Foreskin keratinocyte (primary cell): ENCODE measurements at places on chromosomes 5 and 9. TPM values are rescaled to one million over a fixed set of nuclear protein-coding genes. Genes with fewer than 3 reads are reported as not detected.

- DNase-seq: no peak
Observed at GRCh38 chr9:14207352-14207995, 106.5 kb downstream of the NFIB start.

The PKD2L2 gene
- polyA plus RNA-seq: 0.04 TPM in 1 of 2 replicates, not detected in the other

DNA sequence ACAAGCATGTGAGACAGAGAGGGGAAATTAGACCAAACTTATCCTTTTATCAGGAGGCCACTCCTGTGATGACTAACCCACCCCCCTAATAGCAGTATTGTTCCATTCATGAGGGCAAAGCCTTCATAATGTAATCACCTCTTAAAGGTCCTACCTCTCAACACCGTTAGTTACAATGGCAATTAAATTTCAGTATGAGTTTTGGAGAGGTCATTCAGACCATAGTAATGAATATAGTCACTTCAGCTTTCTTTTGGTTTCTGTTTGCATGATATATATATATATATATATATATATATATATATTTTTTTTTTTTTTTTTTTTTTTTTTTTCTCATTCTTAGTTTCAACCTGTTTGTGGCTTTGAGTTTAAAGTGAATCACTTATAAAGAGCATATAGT lies 10.5 kb downstream of the ADGRV1 start:
- no peak for DNase-seq

The C5orf52 gene
- not detected in 2 replicates for polyA plus RNA-seq

DNA sequence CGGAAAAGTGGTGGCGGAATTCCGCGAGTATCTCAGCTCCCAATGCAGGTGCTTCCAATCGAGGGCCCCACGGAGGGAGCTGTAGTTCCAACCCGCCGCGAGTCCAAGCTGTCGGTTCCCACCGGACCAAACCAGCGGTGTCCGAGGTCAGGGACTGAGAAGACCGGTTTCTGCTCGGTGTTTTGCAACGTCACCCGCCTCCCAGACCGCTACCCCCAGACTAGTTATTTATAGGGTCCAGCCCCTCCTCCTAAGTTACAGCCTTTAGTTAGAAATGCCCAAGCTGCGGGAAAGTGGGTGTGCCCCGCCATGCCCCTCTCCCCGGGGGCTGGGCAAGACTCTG lies 677 bp upstream of the MYORG start:
- no peak for DNase-seq

The NRG2 gene
- polyA plus RNA-seq: 0.20 and 0.29 TPM in 2 replicates

The SLC6A18 gene
- polyA plus RNA-seq: not detected in 2 replicates

The TTC23L gene
- polyA plus RNA-seq: not detected in 2 replicates

- peak; percentile 97 for DNase-seq
Observed at GRCh38 chr5:142215915-142216681, 107.5 kb downstream of the NDFIP1 start.

- DNase-seq: peak; percentile 25
Observed at GRCh38 chr5:41843456-41844370, 26.5 kb downstream of the OXCT1 start.

- DNase-seq: no peak
Observed at GRCh38 chr9:130327781-130328348, 62.3 kb downstream of the HMCN2 start.

The IRX4 gene
- 22.0 and 32.8 TPM in 2 replicates for polyA plus RNA-seq

- DNase-seq: no peak
Observed at GRCh38 chr9:93582115-93582514, 5.7 kb downstream of the PHF2 start.

The SIGMAR1 gene
- polyA plus RNA-seq: 175 and 195 TPM in 2 replicates

GRCh38 chr9:89395931-89396710 lies 77.8 kb downstream of the SECISBP2 start:
- no peak for DNase-seq

- no peak for DNase-seq
Observed at GRCh38 chr5:172150514-172151425, 37.3 kb downstream of the STK10 start.

- DNase-seq: peak; percentile 40
Observed at GRCh38 chr9:602716-603115, 238.8 kb upstream of the DMRT1 start.

The DDX4 gene
- polyA plus RNA-seq: not detected in 2 replicates

The ENTPD2 gene
- polyA plus RNA-seq: 1.4 and 1.6 TPM in 2 replicates

DNA sequence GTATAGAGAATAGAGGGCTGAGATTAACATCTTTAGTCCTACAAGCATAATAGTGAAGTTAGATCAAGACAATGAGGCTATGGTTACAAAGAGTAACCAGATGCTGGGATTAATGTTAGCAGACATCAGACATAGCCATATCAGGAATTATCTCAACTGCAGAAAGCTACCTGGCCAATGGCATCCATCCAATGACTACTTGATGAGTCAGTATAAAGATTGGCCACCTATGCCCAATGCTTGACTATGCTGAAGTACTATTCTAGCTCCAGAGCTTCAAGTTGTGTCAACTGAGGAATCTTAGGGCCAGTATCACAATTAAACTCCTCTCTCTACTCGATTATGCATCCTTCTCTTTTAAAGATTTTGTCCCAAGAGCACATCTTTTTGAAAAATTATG lies 541.4 kb downstream of the PRELID2 start:
- DNase-seq: peak; percentile 56

The TMEM171 gene
- 8.7 and 9.6 TPM in 2 replicates for polyA plus RNA-seq

DNA sequence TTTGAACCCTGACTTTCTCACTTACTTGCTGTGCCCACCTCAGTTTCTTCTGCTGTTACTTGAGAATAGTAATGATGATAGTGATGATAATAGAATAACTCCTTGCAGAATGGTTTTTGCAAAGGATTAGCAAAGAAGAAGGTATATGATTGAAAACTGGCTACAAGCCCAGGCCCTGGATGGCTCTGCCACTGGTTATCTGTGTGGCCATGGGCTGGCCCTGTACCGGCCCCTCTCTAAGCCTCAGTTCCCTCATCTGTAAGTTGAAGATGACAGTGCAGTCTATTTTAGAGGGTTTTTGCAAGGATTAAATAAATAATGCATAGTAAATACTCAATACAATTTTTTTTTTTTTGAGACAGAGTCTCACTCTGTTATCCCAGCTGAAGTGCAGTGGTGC lies 6.2 kb downstream of the TTLL11 start:
- no peak for DNase-seq

DNA sequence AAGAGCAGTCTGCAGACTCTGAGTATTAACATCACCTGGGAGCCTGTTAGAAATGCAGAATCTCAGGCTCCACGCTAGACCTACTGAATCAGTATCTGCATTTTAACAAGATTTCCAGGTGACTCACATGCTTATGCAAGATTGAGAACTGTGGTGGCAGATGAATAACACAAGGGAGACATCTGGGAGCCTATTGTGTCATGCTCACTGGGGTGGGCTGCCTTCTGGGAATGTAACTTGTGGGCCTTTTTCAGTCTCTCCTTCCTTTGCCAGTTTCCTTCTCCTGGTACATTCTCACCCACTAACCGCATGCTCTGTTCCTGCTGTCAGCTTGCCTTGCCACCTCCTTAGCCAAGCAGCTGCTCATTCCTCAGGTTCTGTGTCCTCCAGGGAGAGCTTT lies 176.6 kb upstream of the C9orf72 start:
- DNase-seq: no peak

DNA sequence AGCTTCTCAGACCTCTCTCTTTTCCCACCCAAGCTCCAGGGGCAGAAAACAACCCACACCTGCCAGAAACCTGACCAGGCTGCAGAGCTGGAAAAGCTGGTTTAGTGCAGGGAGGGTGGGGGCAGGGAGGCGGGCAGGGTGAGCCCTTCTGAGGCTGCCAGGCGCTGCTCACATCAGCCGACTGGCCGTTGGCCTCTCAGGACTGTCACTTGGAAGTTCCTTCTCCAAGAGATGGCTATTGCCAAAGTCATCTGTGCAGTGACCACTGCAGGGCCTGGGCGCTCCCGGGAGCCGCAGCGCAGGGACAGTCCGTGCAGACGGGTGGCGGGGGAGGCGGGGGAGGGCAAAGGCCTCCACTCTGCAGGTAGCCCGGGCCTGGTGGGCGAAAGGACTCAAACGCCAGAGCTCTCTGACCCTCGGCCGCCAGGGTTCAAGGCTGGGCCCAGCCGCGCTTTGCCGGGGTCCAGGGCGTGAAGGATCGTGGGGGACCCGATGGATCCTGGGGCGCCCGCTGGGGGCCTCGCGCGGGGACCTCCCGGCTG lies 205.0 kb upstream of the IER5L start:
- peak; percentile 60 for DNase-seq

GRCh38 chr5:1040571-1040970 lies 32.0 kb downstream of the NKD2 start:
- DNase-seq: no peak

- DNase-seq: no peak
Observed at GRCh38 chr5:173001229-173001841, 17.8 kb downstream of the ATP6V0E1 start.

The ARSK gene
- 3.9 TPM in 2 replicates for polyA plus RNA-seq

GRCh38 chr5:180837478-180837877 lies 23.6 kb downstream of the ZFP62 start:
- no peak for DNase-seq

DNA sequence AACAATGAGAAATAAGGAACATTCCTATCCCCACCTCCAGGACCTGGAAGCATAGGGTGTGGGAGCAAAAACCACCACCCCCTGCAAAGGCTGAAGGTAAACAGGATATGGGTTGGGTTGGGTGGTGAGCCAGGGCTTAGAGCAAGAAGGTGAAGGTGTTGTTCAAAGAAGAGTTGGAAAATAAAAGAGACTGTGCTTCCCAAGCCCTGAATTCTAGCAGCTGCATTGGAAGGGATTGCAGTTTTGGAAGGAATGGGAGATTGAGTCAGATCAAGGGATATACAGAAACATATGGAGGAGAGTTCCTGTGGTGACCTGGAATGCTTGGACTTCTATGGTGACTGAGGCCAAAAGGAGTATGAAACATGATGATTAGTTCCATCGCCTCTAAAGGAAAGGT lies 24.7 kb upstream of the MTAP start:
- no peak for DNase-seq

- DNase-seq: no peak
Observed at GRCh38 chr5:95988094-95988493, 26.4 kb upstream of the ELL2 start.

DNA sequence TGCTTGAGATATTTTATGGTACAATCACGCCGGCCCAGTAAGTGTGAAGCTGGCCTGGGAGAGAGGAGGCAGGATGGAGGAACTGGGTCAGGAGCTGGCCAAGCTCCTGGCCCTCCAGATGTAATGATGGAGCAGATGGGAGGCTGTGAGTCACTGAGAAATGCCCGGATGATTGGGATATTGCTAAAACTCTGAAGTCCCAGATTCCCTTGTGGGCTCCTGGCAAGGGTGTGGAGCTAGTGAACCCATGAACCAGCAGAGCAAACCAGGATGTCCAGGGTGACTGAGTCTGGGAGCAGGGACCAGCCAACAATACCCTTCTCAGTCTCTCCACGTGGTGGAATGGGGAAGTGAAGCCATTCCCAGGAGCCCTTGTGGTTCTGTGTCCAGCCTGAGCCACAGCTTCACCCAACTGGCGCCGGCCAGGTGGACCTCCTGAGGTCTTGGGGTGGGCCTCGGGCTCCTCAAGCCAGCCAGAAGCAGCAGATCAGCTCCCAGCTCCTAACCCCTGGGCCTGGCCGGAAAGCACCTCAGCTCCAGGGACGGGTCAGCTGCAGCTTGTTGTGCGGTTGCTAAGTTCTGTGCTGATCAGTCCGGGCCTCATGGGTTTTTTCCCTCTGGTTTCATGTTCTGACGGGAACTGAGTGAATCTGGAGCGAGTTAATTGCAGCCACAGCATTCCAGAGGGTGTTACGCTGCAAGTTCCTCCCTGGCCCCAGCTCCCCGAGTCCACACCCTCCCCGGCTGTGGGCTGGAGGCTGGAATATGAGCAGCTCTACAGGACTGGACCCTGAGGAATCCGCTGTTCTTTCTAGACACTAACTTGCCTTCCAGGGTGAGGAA lies 37.6 kb downstream of the DUSP1 start:
- peak; percentile 98 for DNase-seq

- DNase-seq: no peak
Observed at GRCh38 chr9:82404196-82404870, 415.8 kb downstream of the SPATA31D1 start.

The SLC6A7 gene
- not detected in 2 replicates for polyA plus RNA-seq

The HMCN2 gene
- polyA plus RNA-seq: not detected in 2 replicates

The PTGES gene
- 5.4 and 7.7 TPM in 2 replicates for polyA plus RNA-seq

- no peak for DNase-seq
Observed at GRCh38 chr5:143362664-143363227, 40.7 kb downstream of the NR3C1 start.

The KLF4 gene
- polyA plus RNA-seq: 12.0 and 12.6 TPM in 2 replicates

DNA sequence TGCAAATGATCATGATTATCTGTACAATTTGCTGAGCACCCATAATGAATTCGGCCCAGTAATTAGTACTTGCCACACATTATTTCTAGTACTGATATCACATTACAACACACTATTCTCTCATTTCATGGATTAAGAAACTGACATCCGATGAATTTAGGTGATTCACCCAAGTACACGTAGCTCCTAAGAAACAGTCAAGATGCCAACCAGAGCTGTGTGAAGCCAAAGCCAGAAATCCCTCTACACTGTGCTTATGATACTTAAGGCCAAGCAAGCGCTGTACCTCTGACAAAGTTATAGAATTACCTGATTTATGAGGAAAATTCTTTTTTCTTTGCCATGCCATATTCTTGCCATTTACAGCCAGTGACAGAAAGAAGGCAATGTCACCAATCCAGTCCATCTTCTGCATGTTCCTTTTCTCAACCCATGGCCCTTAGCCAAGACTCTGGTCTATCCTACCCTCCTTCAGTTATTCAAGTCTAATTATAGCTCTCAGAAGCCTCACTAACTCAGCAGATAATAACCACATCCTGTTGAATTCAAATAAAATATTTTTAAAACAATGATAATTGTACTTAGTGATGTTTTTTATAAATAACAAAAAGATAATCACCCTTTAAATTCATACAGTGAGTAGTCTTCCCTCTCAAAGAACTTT lies 74.3 kb upstream of the PTGER4 start:
- no peak for DNase-seq

The PLAA gene
- 11.8 and 14.4 TPM in 2 replicates for polyA plus RNA-seq

DNA sequence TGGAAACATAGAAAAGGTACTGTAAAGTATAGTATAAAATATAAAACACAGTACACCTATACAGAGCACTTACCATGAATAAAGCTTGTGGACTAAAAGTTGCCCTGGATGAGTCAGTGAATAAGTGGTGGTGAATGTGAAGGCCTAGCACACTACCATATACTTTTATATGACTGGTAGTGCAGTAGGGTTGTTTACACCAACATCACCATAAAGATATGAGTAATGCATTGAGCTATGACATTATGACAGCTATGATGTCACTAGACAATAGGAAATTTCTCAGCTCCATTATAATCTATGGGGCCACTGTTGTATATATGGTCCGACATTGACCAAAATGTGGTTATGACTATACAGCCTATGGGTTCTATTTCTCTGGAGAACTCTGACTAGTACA lies 291.8 kb upstream of the ACTBL2 start:
- no peak for DNase-seq
